ENCODE measurements at places on chromosomes 6 and 20. TPM values are rescaled to one million over a fixed set of nuclear protein-coding genes. Genes with fewer than 3 reads are reported as not detected.
A peak's percentile ranks its signal among the peaks of the same experiment; 100 is the strongest.

- peak; percentile 74 for DNase-seq
Measured at GRCh38 chr6:144585217-144585814, 300.2 kb downstream of the UTRN start.

The DNMT3B gene
- 0.31 TPM for polyA plus RNA-seq

DNA sequence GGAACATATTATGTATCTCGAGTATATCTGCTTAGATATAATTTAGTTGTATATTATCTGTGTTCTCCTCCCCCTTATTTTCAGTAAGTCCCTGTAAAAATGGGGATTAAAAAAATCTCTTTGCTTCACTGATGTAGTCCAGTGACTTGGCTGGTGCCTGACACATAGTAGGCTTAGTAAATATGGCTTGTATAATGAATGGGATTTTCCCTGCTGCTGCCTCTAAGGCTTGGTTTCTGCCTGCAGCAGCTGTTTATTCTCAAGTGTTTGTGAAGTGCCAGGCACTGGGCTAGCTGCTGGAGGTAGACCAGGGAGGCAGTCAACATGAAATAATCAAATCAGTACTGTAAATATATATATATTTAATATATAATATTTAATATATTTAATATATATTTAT is 1.6 kb upstream of the ZFP64 start:
- no peak for DNase-seq

GRCh38 chr20:7770046-7770445 is 170.2 kb downstream of the HAO1 start:
- DNase-seq, result no peak

- peak; percentile 80 for DNase-seq
Measured at GRCh38 chr6:112287577-112288225, 33.3 kb upstream of the LAMA4 start.

DNA sequence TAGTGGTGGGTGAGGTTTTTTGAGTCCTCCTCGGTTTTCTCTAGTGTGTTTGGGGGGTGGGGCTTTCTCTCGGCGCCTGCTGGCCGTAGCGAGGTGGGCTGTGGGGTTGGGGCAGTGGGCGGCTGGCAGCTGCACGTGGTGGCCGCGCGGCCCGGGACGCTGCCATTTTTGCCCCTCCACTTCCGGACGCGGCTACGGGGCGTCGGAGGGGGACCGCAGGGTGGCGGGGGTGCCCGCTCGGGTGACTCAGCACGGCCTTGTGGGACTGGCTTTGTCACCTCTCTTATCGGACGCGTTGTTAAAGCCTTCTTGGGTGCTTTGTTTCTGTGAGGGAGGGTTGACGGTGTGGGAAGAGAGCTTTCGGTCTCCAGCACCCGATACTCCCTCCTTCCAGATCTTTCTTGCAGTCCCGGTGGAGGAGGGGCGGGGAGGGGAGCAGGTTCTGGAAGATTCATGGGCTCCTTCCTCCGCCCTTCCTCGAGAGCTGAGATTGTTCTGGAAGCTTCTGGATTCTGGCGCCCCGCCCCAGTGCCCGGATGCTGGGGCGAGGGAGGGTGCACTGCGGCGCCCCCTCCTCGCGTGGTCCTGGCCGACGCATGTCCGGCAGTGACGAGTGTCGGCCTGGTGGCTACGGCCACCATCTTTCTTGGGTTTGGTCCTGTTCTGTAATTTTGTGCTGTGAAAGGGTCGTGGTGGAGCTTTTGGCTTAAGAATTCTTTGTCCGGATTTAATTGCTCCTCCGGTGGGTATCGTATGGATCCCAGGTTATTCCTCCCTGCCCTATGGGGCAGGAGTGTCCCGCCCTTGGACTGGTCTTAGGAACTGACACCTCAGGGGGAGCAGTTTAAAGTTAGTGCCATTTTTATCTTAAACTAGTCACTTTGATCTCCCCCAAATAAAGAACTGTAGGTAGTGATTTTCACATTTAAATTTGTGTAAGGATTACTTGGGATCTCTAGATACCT is 719 bp downstream of the HSP90AB1 start:
- DNase-seq, result peak; percentile 78

The OPN5 gene
- polyA plus RNA-seq, result not detected

The FKBP1C gene
- 0.79 TPM for polyA plus RNA-seq

GRCh38 chr6:143611580-143611979 is 66.2 kb upstream of the PHACTR2 start:
- DNase-seq, result no peak

DNA sequence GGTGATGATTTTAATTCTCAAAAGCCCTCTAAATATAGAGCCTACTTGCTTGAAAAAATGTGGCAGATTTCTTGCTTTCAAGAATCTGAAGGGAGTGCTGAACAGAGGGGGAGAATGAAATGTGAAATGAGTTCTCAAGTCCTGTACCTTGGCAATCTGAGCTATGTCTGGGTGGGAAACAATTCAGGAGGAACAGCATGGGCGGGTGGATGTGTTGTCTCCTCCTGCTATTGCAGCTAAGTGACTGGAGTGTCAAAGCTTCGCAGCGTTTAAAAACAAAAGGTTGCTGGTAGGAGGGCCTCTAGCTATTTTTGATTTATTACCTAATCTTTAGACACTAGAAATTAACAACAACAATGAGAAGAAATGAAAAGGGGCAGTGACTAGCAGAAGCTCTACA is 102.5 kb upstream of the ARG1 start:
- DNase-seq, result no peak

DNA sequence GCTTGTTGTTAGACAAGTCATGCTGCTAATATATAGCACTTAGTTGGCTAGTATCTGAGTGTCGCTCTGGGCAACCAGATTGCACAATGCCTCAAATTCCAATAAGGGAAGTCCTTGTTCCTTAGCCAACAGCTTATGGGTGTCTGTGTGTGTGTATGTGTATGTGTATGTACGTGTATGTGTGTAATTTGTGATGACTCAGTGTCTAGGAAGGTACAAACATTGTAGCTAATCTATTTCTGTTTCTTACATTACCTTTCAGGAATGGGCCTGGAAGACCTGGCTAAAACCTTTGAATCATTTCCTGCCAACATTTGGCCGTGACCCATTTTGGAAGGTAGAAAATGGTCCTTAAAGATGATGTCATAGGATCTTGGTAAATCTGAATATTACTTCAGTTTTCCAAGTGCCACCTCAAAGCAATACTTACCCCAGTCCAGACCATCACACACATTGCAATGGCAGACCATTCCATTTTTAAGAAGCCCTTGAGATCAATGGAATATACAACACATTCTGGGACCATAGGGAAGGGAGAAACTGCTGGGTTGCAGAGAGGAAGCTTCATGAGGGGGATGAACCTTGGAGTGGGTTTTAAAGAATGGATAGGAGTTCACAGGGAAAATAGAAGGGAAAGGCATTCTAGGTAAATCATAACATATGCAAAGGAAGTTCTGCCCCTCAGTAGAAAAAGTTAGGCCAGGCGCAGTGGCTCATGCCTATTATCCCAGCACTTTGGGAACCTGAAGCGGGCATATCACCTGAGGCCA is 25.1 kb downstream of the NEDD9 start:
- peak; percentile 93 for DNase-seq

DNA sequence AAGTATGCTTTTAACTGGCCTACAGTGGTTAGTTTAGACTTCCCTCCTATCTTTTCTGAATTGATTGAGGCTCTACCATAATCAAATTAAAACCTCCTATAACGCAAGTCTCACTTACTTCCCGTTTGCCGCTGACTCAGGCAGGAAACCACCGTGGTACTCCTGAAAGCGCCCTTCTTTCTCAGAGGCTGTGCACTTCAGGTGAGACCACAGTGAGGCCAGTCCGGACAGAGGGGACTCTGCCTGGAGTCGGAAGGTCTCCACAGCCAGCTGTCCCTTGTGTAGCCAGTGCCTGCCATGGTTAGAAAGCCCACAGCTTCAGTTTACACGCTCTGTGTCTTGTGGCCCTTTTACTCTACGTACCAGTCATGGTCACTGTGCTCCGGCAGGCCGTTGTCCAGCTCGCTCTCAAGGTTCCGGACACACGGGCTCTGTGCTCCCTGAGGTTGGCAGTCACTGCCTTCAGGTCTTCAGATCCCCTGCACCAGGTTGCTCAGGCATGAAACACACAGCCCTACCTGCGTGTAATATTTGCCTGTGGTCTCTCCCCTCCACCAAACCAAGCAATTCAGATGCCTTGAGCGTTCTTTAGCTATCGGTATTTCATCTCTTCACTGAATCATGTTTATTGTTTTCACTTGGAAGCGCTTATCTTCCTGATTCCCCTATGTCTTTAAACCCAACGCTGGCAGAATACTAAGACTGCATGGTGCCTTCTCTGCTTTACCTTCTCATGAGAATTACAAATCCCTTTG is 178.8 kb downstream of the SMOC2 start:
- no peak for DNase-seq

GRCh38 chr6:132495604-132496079 is 17.3 kb downstream of the STX7 start:
- DNase-seq, result no peak

DNA sequence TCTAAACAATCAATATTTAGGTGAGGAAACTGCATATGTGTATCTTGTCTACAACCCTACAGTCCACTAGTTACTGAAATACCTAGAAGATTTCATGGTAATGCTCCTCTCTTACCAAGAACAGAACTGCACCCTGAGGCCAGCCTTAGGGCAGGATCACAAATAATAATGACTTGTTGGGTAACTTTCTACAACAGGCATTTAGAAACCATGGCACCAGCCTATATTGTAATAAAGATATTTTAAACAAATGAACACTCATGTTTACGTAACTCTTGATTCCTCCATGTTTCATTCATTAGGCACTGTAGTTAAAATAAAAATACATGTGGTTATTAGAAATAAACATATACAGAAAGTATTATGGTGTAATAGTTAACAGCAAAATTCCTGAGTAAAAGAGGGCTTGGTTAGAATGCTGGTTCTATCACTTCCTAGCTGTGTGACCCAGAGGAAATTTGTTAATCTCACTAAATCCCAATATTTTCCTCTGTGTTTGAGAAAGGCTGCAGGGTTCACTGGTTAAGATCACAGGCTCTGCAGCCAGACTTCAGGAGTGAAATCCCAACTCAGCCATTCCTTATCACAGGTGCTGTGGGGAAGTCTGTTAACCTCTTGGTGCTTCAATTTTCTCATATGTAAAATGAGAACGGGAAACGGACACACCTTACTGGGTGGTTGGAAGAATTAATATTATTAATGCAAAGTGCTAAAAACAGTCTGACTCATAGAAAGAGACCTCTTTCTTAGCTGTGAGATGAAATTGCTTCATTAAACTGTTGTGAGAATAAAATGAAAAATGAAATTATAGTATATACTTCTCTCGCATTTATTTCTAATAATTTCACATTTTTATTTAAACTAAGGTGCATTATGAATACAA is 8.5 kb downstream of the HMGN3 start:
- no peak for DNase-seq

DNA sequence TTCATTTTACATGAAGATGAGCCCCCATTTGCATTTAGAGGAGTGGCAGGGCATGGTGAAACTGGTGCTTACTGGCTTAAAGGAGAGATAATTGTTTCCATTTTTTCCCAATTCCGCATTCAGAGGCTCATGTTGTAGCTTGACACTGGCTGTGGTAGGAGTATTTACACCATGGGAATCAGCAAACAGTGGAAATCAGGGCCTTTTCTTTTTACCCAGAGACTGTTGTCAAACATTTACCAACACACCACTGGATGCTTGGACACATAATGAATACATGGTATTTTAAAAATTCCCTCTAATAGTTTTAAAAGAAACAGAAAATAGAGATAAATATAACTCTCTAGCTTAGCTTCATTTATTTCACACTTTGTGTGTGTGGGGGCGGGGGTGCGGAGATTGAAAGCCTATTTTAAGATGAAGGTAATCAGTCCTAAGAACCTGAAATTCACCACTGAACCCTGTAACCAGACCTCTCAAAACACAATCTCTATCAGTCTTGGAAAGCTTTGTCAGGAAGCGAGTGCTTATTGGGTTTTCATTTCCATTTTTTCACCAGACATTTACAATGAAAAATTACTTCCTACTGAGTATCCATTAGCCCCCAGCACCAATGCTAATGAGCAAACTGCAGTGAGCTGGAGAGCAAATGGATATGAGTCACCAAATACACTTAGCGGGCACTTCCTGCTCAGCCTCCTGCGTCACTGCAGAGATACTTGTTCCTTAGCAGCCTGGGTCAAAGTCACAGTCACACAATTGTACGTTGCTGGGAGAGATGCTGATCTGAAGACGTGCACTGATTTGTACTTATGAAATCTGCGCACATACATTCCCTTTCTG is 532.0 kb downstream of the BCKDHB start:
- DNase-seq, result peak; percentile 72

The NFATC2 gene
- 1.3 TPM for polyA plus RNA-seq

- DNase-seq, result no peak
Measured at GRCh38 chr6:143022587-143022986, 38.1 kb upstream of the AIG1 start.

DNA sequence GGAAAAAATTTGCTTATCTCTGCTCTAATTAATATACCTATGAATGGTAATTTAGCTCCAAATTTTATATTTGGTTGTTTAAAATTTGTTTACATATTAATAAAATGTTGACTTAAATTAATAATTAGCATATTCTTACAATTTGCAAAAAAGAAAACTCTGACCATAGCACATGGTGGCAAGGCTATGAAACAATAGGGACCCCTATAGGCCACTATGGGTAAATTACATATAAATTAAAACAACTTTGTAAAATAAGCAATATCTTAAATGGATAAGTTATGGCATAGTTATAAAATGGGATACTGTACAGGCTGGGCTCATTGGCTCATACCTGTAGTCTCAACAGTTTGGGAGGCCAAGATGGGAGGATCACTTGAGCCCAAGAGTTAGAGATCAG is 76.0 kb downstream of the MKKS start:
- no peak for DNase-seq

The ADGRF1 gene
- polyA plus RNA-seq, result 23.3 TPM

- no peak for DNase-seq
Measured at GRCh38 chr6:3473773-3474172, 16.9 kb upstream of the SLC22A23 start.

GRCh38 chr6:37137201-37138090 is 32.5 kb upstream of the PIM1 start:
- DNase-seq, result peak; percentile 88

DNA sequence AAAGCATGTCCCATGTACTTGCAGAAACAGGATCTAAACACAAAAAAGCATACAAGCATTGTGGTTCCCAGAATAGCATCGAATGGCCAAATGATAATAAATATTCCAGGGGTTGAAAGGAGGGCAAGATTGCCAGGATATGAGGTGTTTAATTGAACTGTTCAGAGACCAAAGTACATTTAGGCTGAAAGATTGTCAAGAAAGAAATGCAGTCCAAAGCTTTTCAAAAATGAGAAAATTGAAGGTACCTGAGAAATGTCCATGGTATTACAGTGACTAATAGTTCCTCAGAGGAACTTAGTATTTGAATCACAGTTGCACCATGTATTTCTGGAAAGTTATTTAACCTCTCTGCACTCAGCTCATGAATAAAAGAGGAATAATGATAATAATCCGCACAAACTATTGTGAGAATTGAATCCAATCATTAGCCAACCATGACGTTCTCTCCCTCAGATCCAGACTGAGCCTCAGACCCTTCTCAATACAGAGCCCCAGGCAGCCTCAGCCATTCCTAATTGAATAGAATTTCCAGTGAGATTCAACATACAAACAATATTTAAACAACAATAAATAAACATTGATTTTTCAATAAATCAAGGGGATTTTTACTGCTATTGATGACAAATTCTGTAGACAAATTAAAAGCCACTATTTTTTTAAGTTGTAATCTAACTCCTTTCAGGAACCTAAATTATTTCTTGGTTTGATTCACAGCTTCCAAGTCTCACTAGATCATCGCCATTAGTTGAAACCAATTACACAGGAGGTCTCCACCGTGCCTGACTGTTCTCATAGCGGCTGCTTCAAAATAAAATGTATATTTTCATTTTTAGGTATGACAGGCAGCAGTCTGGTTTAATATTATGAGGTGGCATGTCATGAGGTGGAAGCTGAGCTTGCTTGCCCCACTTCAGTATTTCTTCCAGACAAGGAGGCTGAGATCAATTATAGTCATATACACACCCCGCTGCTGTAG is 144.3 kb upstream of the TENT5A start:
- DNase-seq, result no peak
